ENCODE measurements at places on chromosomes 7 and 10.

DNA sequence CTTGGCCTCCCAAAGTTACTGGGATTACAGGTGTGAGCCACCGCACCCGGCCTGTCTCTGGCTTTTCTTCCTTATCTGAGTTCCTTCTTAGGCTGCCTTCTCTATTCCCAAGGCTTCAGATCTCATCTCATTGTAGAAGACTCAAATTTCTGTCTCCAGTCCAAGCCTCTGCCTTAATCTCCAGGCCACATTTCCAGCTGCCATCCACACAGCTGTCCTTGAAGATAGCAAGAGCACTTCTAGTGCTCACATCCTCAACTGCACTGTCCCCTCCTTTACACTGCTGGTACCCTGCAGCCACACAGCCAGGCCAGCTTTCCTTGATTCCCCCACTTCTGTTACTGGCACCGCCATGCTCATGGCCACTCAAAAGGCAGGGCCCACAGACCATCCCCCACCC, 35.6 kb downstream of the POLL start:
- no peak for DNase-seq

- DNase-seq: no peak
These were observed 15.7 kb upstream of the ZMIZ1 start for GRCh38 chr10:79053081-79053434.

DNA sequence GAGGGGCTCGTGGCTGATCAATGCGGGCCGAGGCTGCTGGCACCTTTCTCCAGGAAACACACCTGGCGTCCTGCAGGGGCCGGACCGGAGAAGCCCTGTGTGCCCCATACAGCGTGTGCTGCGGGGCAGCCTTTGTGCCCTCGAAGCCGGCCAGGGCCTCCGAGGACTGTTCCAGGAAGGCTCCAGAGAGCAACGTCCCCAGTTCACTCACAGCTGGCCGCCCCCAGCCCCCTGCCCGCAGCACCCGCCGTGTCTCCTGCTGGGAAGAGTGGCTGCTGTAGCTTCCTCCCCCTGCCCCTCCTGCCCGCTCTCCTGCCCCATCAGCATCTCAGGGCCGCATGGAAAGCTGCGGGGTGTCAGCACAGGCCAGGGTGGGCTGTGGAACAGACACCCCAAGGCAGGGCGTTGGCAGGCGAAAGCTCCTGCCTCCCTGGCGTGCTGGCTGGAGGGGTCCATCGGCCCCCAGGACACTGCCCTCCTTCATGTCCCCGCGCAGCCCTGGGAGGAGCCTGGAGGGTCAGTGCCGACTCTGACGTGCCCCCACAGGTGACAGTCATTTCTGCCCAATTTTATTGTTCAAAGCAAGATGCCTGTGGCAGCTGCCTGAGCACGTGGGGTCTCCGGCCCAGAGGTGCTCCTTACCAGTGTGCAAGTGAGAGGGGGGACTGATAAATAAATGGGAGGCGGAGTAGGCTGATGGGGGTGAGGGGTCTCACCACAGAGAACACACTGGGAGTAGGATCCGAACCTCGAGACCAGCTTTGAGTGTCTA, 95.8 kb upstream of the DIP2C start:
- DNase-seq: no peak

GRCh38 chr10:55311848-55312635, 511.0 kb upstream of the PCDH15 start:
- no peak for DNase-seq

- DNase-seq: no peak
These were observed 16.4 kb upstream of the PRKG1 start for GRCh38 chr10:51057925-51058324.

Measured in AG04449 (cell line).